AML-193 (cell line): ENCODE measurements at places on chromosomes 3 and 15.

DNA sequence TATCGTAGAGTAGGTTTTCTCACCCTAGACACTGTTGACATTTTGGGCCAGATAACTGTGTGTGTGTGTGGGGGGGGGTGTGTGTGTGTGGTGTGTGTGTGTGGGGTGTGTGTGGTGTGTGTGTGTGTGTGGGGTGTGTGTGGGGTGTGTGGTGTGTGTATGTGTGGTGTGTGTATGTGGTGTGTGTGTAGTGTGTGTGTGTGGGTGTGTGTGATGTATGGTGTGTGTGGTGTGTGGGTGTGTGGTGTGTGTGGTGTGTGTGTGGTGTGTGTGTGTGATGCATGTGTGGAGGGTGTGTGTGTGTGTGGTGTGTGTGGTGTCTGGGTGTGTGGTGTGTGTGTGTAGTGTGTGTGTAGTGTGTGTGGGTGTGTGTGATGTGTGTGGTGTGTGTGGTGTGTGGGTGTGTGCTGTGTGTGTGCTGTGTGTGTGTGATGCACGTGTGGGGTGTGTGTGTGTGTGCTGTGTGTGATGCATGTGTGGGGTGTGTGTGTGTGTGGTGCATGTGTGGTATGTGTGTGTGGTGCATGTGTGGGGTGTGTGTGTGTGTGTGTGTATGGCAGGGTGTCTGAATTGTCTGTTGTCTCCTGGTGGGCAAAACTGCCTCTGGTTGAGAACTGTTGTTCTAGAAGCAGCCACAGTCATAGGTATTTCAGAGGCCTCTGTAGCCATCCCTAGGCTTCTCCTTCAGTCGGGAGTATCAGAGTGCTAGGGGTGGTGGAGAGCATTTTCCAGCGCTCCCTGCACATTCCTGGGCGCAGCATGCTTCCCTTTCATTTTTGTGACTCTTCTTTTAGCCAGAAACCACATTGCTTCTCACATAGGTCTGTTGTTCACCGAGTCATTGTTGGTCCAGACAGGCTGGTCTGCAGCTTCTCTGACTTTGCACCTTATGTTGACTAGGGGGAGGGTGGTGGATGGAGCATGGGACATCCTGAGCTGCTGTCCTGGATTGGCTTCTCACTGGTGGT, 84.4 kb downstream of the THSD4 start:
- no peak for DNase-seq

DNA sequence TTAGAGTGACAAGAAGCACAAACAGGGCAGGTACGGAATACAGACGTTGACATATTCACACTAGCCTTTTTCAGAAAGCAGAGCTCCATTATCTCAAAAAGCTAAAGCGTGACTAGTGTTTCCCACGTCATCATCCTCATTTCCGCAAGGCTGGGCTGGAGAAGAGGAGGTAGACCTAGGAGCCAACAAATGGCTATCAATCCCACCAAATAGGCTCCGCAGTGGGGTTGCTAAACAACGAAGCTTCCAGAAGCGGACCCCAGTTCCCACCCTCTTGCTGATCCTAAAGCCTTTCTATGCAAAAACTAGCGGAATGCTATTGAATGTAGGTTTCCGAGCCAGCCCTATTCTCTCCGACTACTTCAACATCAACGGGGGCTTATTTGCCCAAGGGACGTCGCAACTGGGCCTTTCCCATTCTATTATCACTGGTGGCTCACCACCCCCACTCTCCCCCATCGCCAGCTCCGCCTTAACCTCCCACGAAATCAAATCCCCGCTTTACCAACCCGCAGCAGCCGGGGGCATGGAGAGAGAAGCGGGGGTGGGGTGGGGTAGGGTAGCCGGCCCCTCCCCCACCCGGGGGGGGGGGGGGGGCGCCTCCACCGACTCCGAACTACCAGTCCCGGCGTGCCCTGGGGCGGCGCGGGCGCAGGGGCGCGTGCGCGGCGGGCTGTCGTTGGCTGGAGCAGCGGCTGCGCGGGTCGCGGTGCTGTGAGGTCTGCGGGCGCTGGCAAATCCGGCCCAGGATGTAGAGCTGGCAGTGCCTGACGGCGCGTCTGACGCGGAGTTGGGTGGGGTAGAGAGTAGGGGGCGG, at the start of gene MORF4L1:
Gene MORF4L1, plus strand, starts transcription at position 736 of the 817 bp plus-strand sequence. CDS start 128 bp downstream, outside the sequence.
- peak; percentile 90 for DNase-seq

DNA sequence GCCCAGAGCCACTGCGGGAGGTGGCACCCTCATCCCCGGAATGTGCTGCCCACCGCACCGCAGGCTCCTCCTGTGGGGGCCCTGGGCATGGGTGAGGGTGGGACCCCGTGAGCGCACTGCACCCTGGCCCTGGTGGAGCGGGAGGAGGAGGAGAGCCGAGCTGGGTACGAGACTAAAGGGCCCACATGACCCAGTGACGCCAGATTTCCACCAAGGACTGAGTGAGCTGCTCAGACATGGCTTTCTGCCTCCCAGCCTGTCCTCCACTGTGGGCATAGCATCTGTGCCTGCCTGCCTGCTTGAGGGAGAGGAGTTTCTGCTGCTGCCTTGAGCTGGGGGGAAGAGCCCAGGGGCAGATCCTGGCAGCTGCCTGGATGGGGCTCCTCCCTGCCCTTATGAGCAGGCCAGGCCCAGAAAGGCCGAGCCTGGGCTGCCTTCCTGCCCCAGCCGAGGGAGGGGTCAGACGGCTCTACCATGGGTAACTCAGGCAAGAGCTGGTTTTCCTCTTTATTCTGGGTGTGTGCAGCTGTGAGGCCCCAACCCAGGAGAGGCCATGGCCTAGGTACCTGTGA, 88.4 kb downstream of the VGLL4 start:
- DNase-seq, result no peak

DNA sequence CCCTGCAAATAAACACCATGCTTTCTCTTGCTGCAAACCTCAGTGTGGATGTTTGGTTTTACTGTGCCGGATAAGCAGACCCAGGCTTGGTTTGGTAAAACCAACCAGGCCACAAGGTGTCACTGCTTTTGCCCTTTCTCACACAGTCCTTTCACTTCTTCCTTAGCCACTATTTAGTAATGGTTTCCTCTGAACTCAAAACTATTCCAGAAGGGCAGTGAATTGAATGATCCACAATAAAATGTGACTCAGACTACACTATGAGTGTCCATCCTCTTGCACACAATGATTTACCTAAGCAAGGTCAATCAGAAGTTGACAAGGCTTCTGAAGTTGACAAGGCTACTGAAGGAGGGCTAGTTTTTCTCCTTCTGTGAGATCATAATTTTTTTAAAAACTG, 552.4 kb upstream of the CCDC54 start:
- DNase-seq, result no peak
